SK-N-SH (cell line): ENCODE measurements at places on chromosomes 3 and 15.

GRCh38 chr3:172675441-172676193 is 35.2 kb downstream of the NCEH1 start:
- DNase-seq, result peak; percentile 56

- no peak for DNase-seq
Measured at GRCh38 chr3:119148493-119149180, 2.7 kb downstream of the TEX55 start.

GRCh38 chr3:98573181-98573728 is 20.2 kb downstream of the CPOX start:
- peak; percentile 36 for DNase-seq

DNA sequence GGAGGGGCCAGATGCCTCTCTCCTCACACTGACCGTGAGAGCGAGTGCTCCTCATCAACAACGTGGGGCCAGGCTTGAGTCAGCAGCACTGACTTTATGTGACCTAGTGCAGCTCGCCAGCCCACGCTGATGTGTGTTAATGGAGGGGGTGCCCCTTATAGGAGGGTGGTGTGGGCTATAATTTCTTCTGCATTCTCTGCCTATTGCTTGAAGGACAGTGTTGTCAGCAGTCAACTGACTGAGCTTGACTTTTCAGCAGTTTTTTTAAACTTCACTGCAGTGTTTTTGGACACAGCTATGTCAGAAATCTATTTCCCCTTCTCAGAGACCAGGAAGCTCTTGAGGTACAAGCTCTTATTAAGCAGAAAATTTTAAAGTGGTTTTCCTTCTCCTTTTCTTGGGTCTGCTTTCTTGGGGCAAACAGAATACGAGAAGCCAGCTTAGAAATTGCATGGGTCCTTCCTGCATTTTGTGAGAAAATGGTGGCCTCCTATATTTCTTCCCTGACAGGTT is 304.8 kb upstream of the CTDSPL start:
- no peak for DNase-seq

- no peak for DNase-seq
Measured at GRCh38 chr3:4794798-4795197, 184.4 kb upstream of the BHLHE40 start.

DNA sequence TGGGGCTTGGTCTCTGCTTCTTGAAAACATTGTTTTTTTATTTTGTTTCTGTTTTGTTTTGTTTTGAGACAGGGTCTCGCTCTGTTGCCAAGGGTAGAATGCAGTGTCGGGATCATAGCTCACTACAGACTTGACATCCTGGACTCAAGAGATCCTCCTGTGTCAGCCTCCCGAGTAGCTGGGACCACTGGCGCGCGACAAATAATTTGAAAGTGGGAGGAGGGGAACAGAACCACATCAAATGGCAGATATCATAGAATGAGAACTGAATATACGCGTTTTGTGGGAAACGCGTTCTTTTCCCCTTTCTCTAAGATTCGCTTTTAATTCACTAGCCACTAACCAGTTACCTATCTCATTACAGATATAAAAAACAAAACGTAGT is 641 bp upstream of the VPS13C start:
- no peak for DNase-seq

GRCh38 chr3:40768536-40768935 is 243.8 kb downstream of the ZNF621 start:
- DNase-seq, result no peak
